LHCN-M2 (cell line): ENCODE measurements at places on chromosomes 3 and 15. TPM values are rescaled to one million over a fixed set of nuclear protein-coding genes. Genes with fewer than 3 reads are reported as not detected.

The ANKRD63 gene
- not detected in 2 replicates for total RNA-seq

- peak; percentile 26 for DNase-seq
These were observed 108.8 kb downstream of the DPH6 start for GRCh38 chr15:35437157-35437556.

GRCh38 chr3:103624271-103624670 is 1189.5 kb downstream of the ZPLD1 start:
- no peak for DNase-seq

GRCh38 chr3:182148360-182148759 is 436.6 kb downstream of the SOX2 start:
- DNase-seq: no peak

DNA sequence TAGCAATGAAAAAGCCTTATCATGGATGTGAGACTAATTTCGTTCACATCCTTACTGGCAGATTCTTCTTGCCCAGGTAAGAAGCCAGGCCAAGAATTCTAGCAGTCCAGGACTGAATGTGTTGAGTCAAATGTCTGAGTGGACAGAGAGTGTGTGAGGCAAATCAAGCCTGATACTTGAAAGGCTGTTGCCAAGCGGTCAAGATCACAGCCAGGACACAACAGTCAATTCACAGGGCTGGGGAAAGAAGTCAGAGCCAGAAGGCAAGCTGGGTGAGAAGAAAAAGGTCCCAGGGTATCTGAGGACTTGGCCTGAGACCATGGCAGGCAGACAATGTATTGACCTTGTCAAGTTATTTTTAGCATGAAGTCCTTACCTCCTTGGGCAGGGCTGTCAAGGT is 301.3 kb downstream of the ZNF385D start:
- no peak for DNase-seq

DNA sequence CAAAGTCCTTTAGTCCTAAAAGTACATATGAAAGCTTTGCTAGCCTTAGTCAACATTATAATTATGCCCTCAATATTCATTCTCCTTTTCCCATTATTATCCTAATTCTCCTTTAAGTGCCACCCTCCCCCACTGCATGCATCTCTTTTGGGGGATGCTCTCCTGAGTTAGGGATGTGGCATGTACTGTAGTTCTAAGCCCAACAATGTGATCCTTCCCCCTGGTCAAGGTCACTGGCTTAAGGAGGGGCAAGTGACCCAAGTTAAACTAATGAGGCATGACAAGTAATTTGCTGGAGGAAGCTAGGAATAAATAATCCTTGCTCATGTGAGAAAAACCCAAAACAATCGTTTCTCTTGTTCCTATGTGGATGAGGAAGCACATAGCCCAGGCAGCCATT is 343.9 kb upstream of the SUCLG2 start:
- DNase-seq: no peak
